ENCODE measurements at places on chromosomes 7 and 10.

- no peak for DNase-seq
Measured at GRCh38 chr10:86668297-86669165, at the start of gene LDB3. TSS of gene LDB3 (plus strand) at chr10:86668511. CDS start at chr10:86668692, 181 bp downstream.

DNA sequence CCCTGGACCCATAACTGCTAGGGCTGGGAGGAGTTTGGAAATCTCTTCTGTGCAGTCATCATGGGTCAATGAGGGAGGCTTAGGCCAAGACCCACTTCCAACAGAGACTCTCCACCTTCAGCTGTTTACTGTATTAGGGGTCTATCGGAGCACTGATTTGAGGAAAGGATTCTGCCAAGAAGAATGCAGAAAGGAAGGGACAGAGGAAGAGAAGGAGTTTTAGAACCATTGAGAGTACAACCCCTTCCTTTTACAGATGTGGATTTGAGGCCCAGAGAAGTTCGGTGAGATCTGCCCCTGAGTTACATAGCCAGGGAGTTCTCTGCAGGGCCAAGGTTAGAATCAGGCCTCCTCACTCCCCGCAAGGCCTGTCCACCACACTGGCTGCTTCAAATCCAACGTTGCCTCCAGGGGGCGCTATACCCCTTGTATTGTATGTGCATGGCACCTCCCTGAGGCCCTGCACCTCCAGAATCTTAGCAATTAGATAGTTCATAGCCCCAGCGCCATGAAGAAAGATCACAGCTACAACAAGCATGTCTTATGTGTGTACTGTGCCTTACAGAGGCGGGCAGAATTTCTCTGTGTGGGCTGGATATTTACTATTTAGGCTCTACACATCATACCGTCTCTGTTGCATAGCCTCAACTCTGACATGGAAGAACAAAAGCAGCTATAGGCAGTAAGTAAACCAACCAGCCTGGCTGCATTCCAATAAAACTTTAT is 246.8 kb downstream of the SKIDA1 start:
- peak; percentile 14 for DNase-seq

DNA sequence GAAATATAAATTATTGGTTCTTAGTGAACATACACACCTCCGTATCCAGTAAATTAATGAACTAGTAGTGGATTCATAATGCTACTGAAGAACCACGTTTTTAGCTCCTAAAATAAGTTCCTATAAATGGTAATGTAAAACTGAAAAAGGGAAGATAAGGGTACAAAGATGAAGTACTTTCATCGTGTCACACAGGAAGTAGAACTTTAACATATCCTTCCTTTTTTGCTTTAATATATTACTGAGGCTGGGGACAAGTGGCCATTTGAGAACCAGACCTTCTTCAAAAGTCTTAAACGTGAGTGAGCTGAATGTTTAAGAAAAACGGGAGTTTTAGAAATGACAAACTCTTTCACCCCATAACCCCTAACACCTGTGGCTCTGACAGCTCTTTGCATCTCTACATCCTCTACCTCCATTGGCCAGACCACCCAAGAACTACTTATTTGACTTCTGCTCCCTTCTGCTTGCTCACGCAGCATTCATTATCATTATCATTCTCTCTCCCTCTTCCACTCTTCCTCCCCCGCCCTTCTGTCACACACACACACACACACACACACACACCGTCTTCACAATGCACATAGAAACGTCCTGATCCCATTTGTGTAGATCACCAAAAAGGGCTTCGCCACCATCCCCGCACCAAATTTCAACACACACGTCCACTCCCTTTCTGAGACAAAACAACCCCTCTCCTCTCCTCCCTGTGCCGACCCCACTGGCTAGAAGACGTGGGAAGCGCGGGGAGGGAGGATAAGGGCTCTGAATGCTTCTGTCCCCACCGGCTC is 677 bp downstream of the SKAP2 start:
- no peak for DNase-seq

DNA sequence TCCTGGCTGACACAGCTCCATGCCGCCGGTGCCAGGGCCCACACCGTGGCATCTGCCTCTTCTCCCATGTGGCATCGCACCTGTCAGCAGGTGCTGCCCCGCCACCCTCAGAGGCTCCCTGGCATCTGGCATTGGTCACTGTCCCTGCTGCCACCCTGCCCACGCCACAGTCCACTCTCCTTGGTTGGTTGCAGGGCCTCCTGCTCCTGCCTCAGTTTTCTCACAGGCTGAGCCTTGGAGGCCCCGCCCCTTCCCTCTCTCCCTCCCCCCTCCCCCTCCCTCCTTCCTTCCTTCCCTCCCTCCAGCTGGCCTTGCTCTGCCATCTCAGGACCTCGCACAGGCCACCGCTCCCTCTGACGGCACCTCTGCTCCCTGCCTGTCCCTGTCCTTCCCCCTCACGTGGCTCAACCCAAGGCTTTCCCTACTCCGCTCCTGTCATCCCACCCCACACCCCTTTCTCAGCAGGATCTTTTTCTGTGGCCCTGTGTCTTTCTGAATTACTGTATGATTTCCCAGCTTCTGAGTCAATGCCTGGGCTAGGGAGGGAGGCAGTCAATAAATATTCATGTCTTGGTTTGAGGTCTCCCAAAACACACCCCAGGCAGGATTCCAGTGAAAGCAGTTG is 87.4 kb downstream of the INPP5A start:
- no peak for DNase-seq

DNA sequence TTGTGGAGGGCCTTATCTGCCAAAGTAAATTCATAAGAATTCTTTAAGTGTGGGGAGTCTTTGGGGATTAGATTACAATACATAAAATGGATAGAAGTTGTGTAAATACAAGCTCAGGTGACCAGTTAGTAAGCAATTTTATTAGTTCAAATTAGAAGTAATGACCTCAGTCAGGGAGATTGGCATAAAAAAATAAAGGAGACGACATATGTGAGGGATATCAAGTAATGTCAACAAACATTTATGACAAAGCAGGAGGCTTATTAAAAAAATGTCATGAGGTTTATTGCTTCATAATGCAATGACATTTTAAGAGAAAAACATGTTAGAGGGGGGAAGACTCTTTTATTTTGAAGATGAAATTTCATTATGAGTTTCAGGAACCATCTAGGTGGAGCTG is 1137.0 kb upstream of the PHF14 start:
- DNase-seq, result no peak

DNA sequence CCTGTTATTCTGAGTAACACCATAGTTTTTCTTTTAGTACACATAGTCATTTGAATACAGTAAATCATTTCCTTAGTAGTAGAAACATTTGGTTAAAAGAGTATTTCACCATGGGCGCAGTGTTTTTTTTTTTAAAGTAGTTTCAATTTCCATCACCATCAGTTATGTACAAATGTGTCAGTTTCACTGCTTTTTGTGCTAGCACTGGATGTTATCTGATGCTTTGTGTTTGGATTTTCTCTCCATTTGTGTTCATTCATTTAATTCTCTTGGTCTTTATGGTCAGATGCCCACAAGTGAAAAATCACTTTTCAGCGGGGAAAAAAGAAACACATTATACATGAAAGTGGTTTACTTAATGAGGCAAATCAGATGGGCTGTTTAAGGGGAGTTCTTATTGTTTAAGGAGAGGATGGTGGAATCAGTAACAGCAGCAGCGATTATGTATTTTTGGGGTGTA is 16.0 kb upstream of the HK1 start:
- DNase-seq, result no peak

DNA sequence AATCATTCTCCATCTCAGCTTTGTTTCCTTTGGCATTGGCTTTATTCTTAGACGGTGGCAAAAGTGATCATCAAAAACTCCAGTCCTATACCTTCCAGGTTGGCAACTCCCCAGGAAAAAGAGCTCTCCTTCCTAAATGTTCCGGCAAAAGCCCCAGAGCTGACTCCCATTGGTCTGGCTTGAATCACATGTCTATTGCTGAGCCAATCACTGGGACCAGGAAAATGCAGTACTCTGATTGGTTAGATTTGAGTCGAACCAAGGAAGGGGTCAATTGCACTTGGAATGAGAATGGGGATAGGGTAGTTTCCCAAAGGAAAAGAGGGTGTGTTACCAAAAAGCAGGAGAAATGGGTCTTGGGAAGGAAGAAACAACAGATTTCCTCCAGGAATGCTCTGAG is 22.3 kb downstream of the LEP start:
- no peak for DNase-seq

DNA sequence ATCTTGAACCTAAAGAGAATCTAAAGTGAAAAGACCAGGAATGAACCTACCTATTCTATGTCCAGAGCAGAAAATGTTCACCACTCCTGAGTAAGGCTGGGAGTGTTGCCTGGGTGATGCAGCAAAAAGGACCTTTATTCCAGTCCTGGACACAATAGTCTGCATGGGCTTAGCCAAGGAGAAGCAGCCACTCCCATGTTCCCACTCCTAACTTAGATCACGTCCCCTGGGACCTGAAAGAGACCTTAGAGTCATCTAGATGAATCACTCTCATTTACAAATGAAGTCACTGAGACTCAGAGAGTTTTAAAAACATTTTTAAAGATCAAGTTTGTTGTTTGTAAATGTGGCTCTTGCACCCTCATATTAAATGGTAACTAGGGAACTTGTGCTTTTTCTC is 763.4 kb downstream of the KCNMA1 start:
- no peak for DNase-seq

GRCh38 chr7:137695942-137696341 is 150.8 kb downstream of the DGKI start:
- DNase-seq, result no peak

Measured in stimulated activated CD8-positive, alpha-beta memory T cell treated with anti-CD3 and anti-CD28 coated beads, Interleukin-15, amount 100 ng/mL, for 4 hours (primary cell).